Stimulated activated CD4-positive, alpha-beta T cell treated with anti-CD3 and anti-CD28 coated beads, Interleukin-1b, Interleukin-23, amount 100 ng/mL, for 1 hour (primary cell): ENCODE measurements at places on chromosomes 11 and 22.
A peak's percentile ranks its signal among the peaks of the same experiment; 100 is the strongest.

DNA sequence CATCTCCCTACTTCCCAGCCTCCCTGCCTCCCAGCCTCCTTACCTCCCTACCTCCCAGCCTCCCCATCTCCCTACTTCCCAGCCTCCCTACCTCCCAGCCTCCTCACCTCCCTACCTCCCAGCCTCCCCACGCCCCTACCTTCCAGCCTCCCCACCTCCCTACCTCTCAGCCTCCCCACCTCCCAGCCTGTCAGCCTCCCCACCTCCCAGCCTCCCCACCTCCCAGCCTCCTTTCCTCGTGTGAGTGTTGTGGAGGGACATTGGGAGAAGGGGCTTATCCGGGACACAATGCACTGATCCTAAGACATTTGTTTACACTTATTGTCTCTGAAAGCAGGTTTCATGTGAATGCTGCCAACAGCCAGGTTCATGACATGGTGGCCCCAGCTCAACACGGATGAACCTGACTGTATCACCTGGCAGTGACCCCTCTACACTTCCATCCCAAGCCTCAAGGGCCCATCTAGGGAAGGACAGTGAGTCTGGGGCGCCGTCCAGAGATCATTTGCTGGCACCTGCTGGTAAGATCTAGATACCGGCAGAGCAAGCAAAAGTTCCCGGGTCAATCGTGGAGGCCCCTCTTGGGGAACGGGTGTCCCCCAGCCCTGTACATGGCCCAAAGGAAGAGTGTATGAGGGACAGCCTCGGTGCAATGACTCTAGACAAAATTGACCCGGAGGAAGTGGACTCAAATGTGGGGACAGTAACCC, 34.5 kb upstream of the TH start:
- DNase-seq: no peak

- no peak for DNase-seq
These were observed 56.2 kb downstream of the BRD1 start for GRCh38 chr22:49771266-49772065.

DNA sequence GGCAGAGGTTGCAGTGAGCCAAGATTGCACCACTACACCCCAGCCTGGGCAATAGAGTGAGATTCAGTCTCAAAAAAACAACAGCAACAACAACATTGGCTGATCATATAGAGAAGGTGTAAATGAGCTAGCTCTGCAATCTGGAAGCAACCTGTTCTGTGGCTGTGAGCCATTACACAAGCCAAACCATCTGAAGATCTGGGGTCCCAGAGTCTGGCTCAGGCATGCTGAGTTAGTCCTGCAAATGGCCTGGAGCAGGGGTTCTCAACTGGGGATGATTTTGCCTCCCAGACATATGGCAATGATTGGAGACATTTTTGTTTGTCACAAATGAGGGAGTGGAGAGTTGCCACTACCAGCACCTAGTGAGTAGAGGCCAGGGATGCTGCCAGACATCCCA, 42.3 kb upstream of the RAB1B start:
- no peak for DNase-seq

DNA sequence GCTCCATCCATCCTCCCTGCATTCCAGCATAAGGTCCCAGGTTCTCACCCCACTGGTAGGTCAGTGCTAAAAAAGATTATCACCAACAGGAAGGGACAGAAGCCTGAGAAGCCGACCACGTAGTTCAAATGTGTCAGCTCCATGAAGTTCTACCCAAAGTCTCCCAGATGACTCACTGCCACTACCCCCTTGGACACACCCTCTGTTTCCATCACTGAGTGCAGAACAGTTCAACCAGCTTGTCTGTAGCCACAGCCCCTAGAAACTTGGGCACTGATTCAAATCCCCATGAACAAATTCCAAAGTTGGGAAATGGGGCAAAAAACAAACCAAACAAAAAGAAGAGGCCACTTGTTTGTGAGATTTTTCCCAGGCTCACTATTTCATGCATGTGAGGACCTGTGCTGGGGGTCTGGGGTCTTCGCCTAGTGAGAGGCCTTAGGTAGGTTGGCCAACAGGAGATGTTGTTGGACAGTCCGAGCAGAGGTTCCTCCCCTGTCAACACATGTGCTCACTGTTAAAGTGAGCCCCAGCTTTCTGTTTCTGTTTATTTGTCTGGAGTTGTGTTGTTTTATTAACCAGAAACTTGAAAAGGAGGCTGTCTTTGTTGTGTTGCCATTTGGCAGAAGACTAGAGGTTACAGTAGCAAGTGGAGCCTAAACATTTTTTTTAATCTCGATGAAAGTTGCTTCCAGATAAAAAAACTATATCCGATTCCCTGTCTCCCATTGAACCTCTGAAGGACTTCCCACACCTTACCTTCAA, 24.2 kb upstream of the FLI1 start:
- no peak for DNase-seq

GRCh38 chr11:27914080-27914479, 193.9 kb downstream of the KIF18A start:
- DNase-seq: no peak

GRCh38 chr11:8018484-8019313, 31.6 kb downstream of the EIF3F start:
- DNase-seq: peak; percentile 50

- DNase-seq: no peak
These were observed 683 bp upstream of the FADS3 start for GRCh38 chr11:61892085-61892370.

GRCh38 chr11:79419120-79419519, 21.7 kb downstream of the TENM4 start:
- DNase-seq: no peak

DNA sequence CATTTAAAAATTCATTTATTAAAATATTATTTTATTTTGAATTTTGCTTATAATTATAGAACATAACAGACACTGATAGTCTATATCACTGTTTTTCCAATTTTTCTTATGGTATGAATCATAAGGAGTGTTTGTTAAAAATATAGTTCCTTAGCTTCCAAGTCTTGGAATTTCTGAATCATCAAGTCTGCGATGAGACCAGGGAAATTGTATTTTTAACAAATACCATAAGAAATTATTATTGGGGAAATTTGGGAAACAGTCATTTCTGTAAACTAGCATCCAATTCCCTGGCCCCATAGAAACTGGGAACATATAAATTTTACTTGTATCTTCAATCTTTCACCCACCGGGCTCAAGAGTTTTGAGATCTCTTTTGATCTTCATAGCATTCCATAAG, 38.0 kb upstream of the PICALM start:
- no peak for DNase-seq

DNA sequence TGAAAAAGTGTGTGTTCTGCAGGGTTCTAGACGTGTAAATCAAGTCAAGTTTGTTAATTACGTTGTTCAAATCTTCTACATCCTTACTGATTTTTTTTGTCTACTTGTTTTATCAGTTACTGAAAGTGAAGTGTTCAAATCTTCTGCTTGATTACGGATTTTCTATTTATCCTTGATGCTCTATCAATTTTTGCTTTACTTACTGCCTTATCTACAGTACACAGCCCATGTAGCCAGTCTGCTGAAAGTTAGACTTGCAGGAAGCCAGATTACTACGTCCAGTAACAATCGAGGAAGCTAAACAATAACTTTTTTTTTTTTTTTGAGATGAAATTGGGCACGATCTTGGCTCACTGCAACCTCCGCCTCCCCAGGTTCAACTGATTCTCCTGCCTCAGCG, 15.6 kb upstream of the C11orf24 start:
- no peak for DNase-seq

DNA sequence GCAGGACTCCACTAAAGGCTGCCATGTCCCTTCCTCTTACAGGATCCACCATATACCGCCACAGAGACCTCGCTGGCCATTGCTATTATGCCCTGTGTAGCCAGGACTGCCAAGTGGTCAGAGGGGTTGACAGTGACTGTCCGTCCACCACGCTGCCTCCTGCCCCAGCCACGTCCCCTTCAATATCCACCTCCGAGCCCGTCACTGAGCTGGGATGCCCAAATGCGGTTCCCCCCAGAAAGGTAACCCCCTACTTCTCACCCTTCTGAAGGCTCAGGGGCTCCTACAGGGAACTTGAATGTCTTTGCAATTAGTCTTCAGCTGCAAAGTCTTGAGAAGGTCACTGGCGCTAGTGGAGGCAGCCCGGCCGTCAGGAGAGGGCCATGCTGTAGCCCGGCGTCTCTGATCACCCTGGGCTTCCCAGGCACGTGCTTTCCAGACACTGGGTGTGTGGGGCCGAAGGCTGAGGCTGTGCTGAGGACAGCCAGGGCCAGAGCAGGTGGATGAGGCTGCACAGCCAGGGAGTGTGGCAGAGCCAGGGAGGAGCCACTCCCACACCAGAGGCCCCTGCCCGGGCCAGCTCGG, 30.0 kb upstream of the MUC5B start:
- DNase-seq: no peak

DNA sequence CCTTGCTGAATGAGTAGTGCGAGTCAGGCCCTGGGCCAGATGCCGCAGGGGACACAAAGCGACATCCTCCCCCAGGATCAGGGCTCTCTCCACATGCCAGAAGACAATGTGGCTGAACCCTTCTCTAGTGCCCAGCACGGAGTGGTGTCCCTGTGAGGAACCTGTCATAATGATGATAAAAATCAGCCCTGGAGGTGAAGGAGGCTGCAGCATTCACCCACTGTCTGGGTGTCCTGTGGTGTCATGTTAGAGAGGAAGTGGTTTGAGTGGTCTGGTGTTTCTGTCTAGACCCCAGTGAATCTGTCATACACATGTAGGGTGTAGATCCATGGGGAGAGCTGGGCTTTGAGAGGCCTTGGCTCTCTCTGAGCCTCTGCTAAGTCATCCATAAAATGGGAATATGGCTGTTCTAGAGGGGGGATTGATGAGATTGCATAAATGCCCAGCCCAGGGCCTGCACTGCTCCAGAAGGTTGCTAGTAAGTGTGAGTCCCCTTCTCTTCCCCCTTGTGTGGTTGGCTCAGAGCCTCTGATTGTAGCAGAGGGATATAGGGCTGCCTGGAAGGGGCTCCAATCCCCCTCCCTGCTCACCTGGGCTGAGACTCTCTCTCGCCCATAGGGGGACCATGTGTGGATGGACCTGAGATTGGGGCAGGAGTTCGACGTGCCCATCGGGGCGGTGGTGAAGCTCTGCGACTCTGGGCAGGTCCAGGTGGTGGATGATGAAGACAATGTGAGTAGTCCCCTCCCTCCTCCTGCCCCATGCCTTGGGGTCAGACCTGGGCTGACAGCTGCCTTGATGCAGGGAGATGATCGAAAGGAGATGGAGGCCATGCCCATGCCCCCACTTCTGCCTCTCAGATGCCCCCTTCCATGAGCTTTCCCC, 14.3 kb downstream of the MYO7A start:
- DNase-seq: no peak
